Neural crest cell (in vitro differentiated cells): ENCODE measurements at places on chromosomes 11 and 22. TPM values are rescaled to one million over a fixed set of nuclear protein-coding genes. Genes with fewer than 3 reads are reported as not detected.
A peak's percentile ranks its signal among the peaks of the same experiment; 100 is the strongest.

CD6 gene
- total RNA-seq: 0.30 and 0.39 TPM in 2 replicates

PRAME gene
- total RNA-seq: 0.21 and 0.52 TPM in 2 replicates

C11orf91 gene
- 0.57 and 0.68 TPM in 2 replicates for total RNA-seq

DNA sequence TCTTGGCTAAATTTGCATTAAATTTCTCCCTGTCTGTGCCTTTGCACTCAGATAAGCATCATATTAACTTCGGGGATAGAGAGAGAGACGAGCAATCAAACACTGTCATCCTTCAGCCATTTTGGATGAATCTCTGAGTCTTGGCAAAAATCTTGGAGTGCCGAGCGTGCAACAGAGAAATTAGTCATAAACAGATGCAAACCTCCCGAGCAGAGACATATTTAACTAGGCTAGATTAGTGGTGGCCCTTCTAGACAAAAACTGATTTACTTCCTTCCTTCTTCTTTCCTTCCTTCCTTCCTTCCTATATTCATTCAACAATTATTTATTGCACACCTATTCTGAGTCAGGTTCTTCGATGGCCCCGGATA, 114.4 kb upstream of the BLID start:
- DNase-seq: no peak

DNA sequence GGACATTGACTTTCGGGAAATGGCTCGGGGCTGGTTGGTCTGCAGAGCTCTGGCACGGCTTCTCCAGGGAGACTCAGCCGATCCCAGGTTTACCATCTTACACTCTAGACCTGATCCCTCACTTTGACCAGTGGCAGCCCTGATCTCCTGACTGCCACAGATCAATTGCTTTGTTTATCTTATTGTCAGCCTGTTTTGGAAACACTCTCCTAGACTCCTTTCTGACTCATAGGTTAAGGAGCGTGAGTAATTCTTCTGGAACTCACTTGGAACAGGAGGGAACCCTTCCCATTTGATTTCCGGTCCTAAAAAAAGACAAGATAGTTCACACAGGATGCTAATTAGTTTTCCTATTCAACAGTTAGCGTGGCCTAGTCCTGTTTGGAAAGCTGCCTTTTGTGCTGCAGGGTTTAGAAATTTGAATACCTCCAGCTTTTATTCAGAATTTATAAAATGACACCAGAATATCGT, 16.0 kb upstream of the BMAL1 start:
- DNase-seq: no peak

DNA sequence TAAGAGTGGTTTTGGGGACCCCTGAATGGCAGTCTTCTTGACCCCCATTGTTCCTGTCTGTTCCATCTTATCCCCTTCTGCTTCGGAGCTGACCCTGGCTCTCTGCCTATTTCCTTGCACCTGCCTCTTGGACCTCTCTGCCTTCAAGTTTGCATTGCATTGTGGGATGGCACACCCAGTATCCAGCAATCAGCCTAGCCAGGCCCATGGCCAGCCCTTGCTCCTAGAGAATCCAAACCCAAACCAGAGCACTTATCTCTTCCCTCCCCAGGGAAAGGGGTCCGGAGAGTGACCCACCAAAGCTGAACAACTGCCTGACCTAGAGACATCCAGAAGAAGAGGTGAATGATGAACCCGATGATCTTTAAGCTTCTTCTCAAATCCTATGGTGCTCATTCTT, 607.3 kb upstream of the CADM1 start:
- DNase-seq: no peak

DNA sequence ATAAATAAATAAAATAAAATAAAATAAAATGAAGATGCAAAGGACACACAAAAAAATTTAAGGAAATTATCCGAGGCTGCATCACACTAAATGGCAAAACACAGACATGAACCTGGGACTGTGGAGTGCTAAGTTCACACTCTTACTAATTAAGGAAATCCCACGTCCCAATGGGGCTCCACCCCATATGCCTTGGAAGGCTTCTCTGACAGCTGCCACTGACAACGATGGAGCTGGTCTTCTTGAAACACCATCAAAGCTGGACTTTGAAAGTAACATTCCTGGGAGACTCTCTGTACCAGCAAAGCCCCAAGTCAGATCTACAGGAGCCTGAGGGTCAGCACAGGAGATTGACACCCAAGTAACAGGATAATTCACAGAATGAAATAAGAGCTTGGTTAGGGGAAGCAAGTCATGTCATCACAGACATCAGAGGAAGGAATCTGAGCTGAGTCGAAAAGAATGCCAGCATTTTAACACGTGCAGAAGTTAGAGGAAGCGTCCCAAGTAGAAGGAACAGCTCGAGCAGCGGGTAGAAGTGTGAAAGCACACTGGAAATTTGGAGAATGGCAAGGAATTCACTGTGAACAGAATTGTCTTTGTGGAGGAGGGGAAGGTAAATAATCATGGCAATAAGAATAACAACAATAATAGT, 13.8 kb downstream of the TPST2 start:
- no peak for DNase-seq

DNA sequence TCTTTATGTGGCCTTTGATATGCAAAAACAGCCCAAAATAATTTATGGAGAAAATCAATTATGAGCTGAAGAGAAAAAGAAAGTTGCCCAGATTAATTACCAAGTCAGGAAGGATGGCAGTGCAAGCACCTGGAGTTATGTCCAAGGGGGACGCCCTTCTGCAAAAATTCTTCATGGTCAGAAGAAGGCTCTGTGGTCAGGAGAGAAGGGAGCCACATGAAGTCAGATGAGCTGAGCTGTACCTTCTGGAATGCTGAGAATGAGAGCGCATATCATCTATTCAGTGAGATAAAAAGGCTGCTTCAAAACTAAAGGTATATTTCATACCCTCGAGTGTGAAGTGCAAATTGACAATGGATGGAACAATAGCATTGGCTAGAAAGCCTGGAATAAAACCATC, 607.4 kb downstream of the NTM start:
- no peak for DNase-seq

DNA sequence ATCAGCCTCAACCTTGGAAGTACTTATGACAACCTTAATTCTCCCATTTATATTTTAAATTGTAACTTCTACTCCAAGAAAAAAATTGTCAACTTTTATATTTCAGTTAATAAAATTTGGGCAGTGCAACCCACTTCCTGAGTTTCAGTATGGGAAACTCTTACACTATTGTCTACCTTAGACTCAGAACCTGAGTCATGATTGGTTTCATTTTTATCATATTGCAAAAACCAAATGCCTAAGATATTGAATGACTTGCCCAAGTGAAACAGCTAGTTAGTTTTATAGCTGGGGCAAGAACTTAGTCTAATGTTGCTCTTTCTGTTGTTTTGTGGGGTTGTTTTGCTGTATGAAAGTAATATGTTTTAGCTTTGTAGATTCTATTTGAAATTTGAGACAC, 334.0 kb upstream of the ARHGAP42 start:
- no peak for DNase-seq

DNA sequence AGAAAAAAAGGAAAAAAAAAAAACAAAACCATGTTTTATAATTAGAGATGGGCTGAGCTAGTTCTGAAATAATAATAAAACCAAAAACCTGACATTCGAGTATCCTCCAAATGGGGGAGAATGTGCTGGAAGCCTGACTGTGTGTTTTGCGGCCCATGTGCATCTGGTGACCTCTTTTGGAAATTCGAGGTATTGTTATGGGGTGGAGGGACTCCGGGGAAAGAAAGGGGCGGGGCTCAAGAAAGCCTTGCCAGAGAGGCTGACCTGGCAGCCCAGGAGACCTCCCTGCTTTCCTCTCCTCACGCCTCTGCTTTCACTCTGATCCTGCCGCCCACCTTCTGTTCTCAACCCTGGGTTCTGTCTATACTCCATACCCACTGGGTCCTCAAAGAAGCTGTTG, 72.9 kb downstream of the CTTN start:
- peak; percentile 36 for DNase-seq
